ENCODE measurements at places on chromosomes 11 and 22.

DNA sequence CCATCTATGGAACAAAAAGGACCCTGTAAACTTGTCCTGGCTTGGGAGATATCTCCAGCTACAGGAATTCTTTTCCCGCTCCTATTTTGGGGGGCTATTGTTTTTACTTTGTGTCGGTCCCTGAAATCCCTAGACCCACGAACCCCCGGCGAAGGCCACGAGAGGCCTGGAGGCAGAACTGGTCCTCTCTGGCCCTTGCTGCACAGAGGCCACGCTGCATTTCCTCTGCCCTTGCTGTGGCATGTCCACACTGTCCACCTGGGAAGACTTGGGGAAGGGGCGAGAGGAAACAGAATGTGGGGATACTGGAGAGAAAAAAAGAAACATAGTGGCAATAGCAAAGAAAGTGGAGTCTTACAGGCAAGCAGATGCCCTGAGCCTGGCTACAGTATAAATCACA lies 2.3 kb upstream of the ANO1 start:
- no peak for DNase-seq

- no peak for DNase-seq
Measured at GRCh38 chr11:110031171-110031570, 62.0 kb upstream of the ZC3H12C start.

DNA sequence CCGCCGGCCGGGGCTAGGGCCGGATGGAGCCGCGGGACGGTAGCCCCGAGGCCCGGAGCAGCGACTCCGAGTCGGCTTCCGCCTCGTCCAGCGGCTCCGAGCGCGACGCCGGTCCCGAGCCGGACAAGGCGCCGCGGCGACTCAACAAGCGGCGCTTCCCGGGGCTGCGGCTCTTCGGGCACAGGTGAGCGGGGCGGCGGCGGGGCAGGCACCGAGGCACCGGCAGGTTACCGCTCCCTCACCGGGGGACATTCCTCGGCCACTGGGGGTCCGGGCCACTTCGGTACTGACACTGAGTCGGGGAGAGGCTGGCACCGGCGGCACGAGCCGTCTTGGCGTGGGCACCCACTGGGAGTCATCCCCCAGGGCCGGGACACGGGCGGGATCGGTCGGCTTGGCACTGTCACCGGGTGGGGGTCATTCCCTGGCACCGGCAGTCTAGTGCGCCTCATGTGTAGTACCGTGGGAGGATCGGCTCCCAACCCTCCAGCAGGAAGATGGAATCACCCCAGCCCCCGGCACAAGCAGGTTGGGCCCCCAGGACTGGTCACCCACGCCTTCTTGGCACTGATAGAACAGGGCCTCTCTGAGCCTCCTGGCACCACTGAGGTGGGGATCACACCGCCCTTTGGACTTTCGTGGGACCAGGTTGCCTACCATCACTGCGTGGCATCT lies 511 bp downstream of the DGKZ start:
- DNase-seq = no peak

DNA sequence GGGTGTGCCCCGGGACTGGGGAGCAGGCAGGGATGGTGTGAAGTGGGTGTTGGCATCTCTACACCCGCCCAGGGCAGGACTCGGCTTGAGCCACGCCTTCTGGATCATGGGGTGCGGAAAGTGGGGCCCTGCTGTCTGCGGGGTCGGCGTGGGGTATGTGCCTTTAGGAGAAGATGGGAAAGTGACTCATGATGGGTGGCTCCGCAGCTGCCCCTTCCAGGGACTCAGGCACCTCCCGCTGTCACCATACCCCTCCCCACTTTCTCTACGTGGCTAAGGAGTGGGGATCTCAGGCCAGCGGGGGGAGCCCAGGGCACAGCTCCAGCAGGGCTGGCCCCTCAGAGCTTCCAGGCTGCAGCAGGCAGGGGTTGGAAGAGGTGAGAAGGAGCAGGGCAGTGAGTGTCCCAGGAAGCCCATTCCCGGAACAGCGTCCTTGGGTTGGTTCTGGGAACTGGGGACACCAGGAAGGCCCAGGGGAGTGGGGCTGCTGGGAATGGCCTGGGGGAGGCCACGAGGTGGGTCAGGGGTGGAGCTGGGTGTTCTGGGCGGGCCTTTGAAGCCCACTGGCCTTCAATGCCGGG lies 102.9 kb upstream of the FGF3 start:
- DNase-seq = no peak

DNA sequence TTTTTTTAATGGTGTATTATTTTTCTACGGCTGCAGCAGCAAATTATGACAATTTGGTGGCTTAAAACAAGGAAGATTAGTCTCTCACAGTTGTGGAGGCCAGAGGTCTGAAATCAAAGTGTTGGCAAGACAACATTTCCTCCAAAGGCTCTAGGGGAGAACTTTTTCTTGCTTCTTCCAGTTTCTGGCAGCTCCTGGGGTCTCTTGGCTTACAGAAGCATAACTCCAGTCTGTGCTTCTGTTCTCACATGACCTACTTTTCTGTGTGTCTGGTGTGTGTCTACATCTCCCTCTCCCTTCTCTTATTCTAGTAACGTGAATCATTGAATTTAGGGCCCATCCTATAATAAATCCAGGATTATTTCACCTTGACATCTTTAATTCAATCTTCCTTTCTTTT lies 551.9 kb upstream of the LUZP2 start:
- no peak for DNase-seq

DNA sequence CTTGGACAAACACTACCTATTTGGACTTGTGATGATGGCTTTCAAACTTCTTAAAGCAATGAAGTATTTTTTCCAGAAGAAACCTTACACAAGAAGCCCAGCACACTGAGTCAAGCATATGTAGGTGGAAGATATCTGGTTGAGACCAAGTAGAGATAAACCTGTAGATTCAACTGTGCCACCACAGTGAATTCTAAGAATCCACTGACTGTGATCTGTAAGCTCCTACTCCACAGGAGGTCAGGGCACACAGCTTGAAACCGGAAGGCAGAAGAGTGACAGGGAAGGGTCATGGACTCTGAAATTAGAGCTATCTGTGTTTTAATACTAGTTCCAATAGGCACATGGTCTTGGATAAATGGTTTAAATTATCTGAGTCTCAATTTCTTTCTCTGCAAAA lies 404.5 kb downstream of the ETS1 start:
- no peak for DNase-seq

GRCh38 chr11:45932217-45932616 lies 9.8 kb downstream of the LARGE2 start:
- no peak for DNase-seq

DNA sequence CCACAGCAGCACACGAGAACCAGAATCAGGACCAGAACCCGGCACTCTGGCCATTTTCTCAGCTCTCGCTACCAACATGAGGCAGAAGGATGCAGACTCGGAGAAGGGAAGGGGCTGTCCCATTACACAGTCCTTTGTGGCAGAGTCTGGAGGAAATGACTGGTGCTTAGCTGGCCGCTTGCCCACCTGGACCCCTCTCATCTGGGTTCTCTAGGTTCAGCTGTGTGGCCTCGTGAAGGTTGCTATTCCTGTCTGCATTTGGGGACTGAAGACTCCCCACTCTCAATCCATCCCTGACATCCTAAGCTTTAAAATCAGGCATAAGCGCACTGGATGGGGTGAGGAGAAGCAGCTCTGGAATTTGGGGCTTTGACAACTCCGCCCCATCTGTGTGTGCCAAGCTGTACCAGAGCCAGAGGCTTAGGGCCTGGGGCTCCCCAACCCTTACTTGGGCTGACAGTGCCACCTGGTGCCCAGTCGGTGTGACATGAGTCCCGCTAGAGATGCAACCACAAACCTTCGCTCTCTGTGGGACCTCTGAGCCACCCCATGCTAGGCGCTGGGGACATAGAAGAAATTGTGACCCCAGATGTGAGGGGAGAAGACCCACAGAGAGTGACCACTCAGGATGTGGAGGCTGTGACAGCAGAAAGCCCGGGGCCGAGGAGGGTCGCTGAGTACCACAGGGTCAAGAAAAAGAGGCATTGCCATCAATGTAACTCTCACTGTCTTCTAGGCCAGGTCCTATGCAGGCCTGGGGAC lies 35.8 kb upstream of the FCHSD2 start:
- DNase-seq = peak; percentile 42

DNA sequence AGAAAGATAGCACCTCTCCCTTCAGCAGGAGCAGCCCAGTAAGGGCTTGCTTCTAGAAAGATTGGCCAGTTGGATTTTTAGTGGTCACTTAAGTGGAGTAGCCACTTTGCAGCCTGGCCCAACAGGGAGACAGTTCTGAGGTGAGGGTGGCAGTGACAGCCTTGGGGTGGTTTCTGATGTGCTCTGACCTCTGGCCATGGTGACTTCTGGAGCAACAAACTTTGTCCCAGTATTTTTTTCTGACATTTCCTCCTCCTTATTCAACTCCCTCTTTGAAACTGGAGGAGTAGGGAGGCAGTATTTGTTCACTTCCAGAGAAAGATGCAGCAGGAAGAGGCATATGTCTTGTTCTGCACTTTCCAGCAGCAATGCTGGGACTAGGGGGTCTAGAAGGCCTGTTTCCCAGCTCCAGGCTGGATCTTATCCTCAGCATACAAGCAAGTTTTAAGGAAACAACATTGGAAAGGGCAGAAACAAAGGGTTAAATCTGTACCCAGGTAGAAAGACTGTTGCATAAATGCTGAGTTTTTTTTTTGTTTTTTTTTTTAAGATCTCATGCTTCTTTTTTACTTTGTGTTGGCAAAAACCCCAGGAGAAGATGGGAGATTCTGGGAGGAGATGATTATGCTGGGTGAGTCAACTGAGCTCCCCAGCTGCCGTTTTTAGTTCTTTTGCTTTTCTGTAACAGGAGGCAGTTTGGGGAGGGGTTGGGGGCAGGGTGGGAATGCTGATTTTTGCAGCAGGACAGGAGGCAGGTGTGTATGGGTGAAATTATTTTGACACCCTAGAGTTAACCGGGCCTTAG lies 37.2 kb downstream of the RCOR2 start:
- no peak for DNase-seq

All from NCI-H510A (cell line).